ENCODE measurements at places on chromosomes 13 and 19.

DNA sequence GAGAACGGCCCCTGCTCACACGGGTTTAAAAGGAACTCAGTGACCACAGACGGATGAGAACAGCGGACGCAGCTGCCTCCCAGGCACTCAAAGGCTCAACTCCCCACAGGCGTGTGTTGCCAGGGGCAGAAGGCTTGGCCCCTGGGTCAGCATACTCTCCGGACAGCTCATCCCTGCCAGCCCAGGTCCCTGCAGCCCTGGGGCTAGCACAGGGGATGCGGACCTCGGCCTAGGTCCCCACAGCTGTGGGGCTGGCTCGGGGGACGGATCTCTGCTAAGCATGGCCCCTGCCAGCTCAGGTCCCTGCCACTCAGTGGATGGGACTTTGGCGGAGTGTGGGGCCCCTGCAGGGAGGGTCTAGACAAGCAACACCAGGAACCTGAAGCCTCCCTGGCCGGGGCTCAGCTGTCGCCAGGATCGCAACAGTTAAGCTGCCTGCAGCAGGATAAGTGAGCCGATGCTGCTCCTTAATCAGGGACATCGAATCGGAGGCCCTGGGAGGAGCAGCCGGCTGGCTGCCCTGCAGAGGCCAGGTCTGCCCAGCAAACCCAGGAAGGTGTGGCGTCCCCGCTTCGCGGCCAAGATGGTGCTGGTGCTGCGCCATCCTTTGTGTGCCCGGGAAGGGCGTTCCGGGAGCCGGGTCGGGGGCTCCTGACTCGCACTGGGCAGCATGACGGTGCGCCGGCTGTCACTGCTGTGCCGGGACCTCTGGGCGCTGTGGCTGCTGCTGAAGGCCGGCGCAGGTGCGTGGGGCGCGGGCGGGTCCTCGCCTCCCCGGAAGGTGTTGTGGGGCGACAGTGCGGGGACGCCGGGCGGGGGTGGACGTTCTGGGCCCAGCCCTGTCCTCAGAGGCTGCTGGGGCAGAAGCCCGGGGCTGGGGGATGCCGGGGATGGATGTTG lies 32.5 kb downstream of the MCF2L start:
- no peaks in the 10 kb centered on the region for H3K27me3 ChIP-seq
- H3K27ac ChIP-seq: no peak overlapping the region
- no peaks in the 10 kb centered on the region for H3K36me3 ChIP-seq
- H3K4me3 ChIP-seq: no peak overlapping the region
- peaks cover 5% of the 10 kb centered on the region for H3K4me1 ChIP-seq

GRCh38 chr13:96817336-96817941 lies 176.8 kb downstream of the OXGR1 start:
- no peak overlapping the region for H3K27ac ChIP-seq
- no peak overlapping the region for H3K4me3 ChIP-seq
- no peaks in the 10 kb centered on the region for H3K27me3 ChIP-seq
- DNase-seq: peak; percentile 11
- H3K4me1 ChIP-seq: no peaks in the 10 kb centered on the region

GRCh38 chr13:34583181-34583580 lies 358.9 kb upstream of the NBEA start:
- DNase-seq: no peak
- H3K4me1 ChIP-seq: no peaks in the 10 kb centered on the region
- no peak overlapping the region for H3K27ac ChIP-seq

DNA sequence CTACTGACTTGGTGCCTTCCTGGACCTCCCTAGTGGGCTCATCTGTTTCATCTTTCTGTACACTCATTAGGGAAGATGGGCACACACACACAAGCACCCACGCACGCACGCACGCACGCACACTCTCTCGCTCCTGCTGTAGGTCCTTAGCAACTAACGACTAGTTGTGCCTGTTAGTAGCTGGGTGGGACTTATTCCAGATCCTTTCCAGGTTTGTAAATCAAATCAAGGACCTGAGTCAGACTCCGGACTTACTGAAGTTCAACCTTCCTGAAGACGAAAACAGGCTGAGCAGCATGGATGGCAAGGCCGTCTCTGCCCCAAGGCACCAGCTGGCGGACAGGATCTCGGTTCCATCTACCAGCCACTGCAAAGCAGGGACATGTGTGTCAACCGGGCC lies 76.2 kb downstream of the SLC15A1 start:
- DNase-seq: no peak
- H3K4me3 ChIP-seq: no peak overlapping the region
- H3K27me3 ChIP-seq: no peaks in the 10 kb centered on the region
- no peaks in the 10 kb centered on the region for H3K36me3 ChIP-seq
- no peaks in the 10 kb centered on the region for H3K4me1 ChIP-seq

- no peaks in the 10 kb centered on the region for H3K4me1 ChIP-seq
- H3K36me3 ChIP-seq: peaks cover 5% of the 10 kb centered on the region
- no peak overlapping the region for H3K4me3 ChIP-seq
- no peak for DNase-seq
- H3K27ac ChIP-seq: no peak overlapping the region
Measured at GRCh38 chr19:43644181-43644580, 4.5 kb upstream of the CADM4 start.

GRCh38 chr19:53989600-53990533 lies 1.6 kb upstream of the CACNG6 start:
- no peaks in the 10 kb centered on the region for H3K27me3 ChIP-seq
- H3K36me3 ChIP-seq: no peaks in the 10 kb centered on the region
- H3K4me1 ChIP-seq: no peaks in the 10 kb centered on the region
- no peak overlapping the region for H3K27ac ChIP-seq
- no peak overlapping the region for H3K4me3 ChIP-seq

- H3K27ac ChIP-seq: no peak overlapping the region
- H3K4me3 ChIP-seq: no peak overlapping the region
- H3K27me3 ChIP-seq: peaks cover 48% of the 10 kb centered on the region
- H3K36me3 ChIP-seq: no peaks in the 10 kb centered on the region
- peaks cover 11% of the 10 kb centered on the region for H3K4me1 ChIP-seq
- no peak for DNase-seq
Measured at GRCh38 chr19:10422046-10422461, 1.7 kb downstream of the PDE4A start.

GRCh38 chr19:45954156-45954555 lies 19.5 kb downstream of the NOVA2 start:
- no peak for DNase-seq
- no peaks in the 10 kb centered on the region for H3K27me3 ChIP-seq
- no peak overlapping the region for H3K27ac ChIP-seq
- H3K4me1 ChIP-seq: peaks cover 4% of the 10 kb centered on the region
- no peak overlapping the region for H3K4me3 ChIP-seq

DNA sequence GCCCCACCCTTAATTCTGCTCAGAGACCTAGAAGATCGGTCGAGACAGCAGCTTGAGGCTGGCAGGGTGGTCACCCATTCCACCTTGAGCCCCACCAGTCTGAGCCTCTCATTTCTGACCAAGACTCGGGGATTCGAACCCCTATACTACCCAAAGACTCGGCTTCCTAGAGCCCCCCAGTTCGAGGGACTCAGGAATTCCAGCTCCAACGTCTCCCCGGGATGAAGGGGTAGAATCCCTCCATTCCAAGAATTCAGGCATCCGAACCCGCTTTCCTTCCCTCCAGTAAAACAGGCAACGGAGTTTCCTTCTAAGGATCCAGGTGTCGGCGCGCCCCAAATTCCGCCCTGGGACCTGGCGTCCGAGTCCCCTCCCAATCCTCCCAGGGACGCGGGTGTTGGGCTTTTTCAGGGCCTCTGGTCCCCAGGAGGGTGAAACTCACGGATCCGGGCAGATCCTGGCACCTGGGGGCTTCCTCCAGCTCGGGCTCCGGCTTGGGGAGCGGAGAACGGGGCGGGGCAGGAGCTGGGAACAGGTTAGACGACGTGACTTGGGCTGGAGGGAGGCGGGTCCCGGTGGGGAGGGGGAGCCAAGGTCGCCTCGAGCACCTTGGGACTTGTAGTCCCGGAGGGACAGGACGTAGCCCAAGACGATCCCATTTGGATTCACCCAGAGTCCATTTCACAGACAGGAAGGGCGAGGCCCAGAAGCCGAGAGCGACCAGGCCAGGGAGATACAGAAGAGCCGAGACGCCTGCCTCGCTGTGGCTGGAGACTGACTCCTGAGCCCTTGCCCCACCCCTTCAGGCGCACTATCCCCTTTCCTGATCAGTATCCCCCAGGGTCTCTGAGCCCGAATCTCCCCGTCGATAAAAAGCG lies at the start of gene PPP1R13L:
TSS of gene PPP1R13L (minus strand) at position 513 of the 878 bp plus-strand sequence. CDS start 6,751 bp downstream, outside the sequence.
- no peak within 1 kb of the TSS for H3K27ac ChIP-seq
- peaks cover 6% of the 10 kb centered on the region for H3K36me3 ChIP-seq
- H3K27me3 ChIP-seq: no peaks in the 10 kb centered on the region
- DNase-seq: no peak
- peak within 1 kb of the TSS; percentile 93 for H3K4me3 ChIP-seq
- H3K4me1 ChIP-seq: no peaks in the 10 kb centered on the region

DNA sequence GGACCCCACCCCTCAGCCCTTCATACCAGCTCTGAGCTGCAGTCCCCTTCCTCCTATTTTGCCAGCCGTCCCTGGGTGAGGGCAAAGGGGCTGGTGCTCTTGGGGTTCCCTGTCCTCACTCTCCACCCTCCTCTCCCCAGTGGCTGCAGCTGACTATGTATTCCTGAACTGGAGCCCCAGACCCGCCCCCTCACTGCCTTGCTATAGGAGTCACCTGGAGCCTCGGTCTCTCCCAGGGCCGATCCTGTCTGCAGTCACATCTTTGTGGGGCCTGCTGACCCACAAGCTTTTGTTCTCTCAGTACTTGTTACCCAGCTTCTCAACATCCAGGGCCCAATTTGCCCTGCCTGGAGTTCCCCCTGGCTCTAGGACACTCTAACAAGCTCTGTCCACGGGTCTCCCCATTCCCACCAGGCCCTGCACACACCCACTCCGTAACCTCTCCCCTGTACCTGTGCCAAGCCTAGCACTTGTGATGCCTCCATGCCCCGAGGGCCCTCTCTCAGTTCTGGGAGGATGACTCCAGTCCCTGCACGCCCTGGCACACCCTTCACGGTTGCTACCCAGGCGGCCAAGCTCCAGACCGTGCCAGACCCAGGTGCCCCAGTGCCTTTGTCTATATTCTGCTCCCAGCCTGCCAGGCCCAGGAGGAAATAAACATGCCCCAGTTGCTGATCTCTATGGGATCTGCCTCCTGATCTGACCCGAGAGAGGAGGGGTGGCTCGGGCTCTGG lies 2.4 kb downstream of the COX7A1 start:
- DNase-seq: no peak
- H3K27me3 ChIP-seq: no peaks in the 10 kb centered on the region
- no peak overlapping the region for H3K4me3 ChIP-seq
- no peaks in the 10 kb centered on the region for H3K4me1 ChIP-seq
- H3K36me3 ChIP-seq: peaks cover 30% of the 10 kb centered on the region

DNA sequence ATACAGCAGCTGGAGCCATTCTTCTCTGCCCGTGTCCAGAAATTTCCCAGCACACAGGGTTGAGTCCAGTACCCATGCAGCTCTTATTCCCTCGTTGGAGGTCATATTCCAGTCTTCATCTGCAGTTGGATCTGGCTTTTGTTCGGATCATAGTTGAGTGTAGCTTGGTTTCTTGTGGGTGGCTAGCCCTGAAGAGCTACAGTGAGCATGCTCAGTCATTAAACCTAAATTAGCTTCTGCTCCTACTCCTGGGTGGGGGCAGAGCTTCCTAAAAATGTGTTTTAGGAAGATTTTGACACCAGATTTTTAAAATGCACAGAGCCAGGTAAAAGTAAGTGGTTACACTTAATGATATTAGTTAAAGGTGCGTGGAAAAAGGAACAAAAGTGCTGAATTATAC lies 64.4 kb downstream of the DGKH start:
- H3K4me3 ChIP-seq: no peak overlapping the region
- H3K4me1 ChIP-seq: no peaks in the 10 kb centered on the region
- H3K27me3 ChIP-seq: no peaks in the 10 kb centered on the region
- H3K27ac ChIP-seq: no peak overlapping the region
- no peaks in the 10 kb centered on the region for H3K36me3 ChIP-seq

DNA sequence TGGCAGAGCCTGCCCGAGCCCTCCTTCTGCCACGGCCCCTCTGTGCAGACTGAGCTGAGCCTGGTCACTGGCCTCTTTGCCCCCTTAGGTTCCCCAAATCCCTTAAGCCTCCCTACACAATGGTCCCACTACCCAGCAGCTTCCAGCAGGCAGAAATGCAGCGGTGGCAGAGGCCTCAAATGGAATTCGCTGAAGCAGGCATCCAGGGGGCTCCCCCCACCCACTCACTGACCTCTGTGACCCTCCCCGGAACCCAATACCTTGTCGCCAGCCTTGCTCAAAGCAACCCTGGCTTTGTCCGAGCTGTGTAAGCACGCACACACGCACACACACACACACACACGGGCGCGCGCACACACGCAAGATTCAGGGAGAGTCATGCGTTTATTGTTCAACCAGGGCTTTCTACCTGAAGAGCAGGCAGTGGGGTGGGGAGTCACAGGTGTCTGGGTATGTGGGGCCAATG lies at the start of gene LIM2:
TSS of gene LIM2 (minus strand) at position 51 of the 466 bp plus-strand sequence. CDS start 531 bp downstream, outside the sequence.
- no peaks in the 10 kb centered on the region for H3K27me3 ChIP-seq
- no peak within 1 kb of the TSS for H3K4me3 ChIP-seq

Data from iPS DF 6.9 (cell line).